Cardiac septum (tissue), 1 donor: ENCODE measurements at places on chromosomes 11 and 22.

- no peak for DNase-seq
Measured at GRCh38 chr11:104688731-104689130, 209.5 kb downstream of the CASP12 start.

- no peak for DNase-seq
Measured at GRCh38 chr11:62419943-62420342, 1.1 kb downstream of the SCGB1A1 start.

- no peak for DNase-seq
Measured at GRCh38 chr22:25219948-25220442, 556 bp downstream of the CRYBB2 start.

- DNase-seq, result no peak
Measured at GRCh38 chr11:62472063-62472884, 53.4 kb downstream of the SCGB1A1 start.

- no peak for DNase-seq
Measured at GRCh38 chr11:58433638-58434203, 5.8 kb upstream of the OR5B2 start.

GRCh38 chr11:14971865-14972580 is at the start of gene CALCA:
TSS of gene CALCA (minus strand) at chr11:14972351. CDS start at chr11:14971192, 1,159 bp downstream.
- DNase-seq, result no peak

- no peak for DNase-seq
Measured at GRCh38 chr11:35144136-35144741, 5.3 kb downstream of the CD44 start.

DNA sequence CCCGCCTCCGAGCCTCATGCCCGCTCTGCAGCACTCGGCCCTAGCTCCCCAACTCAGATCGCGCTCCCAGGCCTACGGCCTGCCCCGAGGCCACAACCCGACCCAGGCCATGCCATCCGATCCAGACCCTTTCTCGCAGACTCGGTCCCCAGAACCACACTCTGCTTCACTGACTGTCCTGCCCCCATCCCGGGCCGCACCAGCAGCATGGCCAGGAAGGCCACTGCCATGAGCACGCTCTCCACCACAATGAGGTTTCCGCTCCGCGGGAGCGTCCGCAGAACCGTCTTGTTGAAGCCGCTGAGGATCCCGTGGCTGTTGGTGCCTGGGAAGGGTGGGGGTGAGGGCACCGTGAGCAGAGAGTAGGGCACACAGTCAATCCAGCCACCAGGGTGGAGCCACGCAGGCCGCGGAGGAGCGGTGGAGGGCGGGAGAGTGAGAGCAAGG is 6.4 kb downstream of the UNC93B1 start:
- DNase-seq, result no peak

DNA sequence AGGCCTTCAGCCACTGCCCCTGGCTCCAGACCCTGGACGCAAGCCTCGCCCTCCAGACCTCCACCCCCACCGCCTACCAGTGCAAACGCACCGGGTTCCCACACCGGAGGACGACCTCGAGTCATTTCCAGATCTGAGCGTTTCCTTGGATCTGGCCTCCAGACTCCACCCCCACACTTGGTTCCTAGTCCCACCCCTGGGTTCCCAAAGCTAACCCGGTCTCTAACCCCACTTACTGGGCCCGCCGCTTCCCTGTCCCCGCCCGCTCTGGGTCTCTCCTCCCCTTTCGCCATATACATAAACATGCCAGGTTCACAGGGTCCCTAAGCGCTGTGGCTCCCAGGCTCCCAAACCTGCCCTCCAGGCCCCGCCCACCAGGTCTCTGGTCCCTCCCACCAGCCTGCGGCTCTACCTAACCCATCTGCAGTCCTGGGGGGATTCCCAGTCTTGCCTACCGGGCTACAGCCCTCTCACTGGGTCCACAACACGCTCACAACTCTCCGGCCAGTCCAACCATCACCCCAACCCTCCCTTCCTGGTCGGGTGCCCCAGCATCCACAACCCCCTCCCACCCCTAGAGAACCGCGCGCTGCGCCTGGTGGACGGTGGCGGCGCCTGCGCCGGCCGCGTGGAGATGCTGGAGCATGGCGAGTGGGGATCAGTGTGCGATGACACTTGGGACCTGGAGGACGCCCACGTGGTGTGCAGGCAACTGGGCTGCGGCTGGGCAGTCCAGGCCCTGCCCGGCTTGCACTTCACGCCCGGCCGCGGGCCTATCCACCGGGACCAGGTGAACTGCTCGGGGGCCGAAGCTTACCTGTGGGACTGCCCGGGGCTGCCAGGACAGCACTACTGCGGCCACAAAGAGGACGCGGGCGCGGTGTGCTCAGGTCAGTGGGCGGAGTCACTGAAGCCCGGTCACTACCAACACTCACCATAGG is 36.7 kb downstream of the CD6 start:
- DNase-seq, result no peak

DNA sequence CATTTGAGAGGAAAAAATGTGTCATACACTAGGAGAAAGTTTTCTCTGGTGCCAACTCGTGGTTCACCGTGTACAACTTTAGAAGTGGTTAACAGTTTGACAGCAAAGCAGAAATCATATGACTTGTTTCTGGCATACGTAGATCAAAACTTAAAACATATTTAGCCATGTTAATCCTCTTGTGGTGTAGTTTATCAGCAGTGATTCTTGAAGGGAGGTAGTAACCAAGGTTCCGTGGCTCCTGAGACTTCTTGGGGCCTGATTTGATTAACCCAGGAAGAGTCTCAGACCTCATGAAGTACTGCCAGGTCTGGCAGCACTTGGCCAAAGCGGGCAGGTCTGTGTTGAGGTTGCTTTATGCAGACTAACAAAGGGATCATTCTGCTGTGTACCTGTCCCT is 40.5 kb downstream of the SREBF2 start:
- DNase-seq, result no peak
